ENCODE measurements at places on chromosomes 6 and 20.

DNA sequence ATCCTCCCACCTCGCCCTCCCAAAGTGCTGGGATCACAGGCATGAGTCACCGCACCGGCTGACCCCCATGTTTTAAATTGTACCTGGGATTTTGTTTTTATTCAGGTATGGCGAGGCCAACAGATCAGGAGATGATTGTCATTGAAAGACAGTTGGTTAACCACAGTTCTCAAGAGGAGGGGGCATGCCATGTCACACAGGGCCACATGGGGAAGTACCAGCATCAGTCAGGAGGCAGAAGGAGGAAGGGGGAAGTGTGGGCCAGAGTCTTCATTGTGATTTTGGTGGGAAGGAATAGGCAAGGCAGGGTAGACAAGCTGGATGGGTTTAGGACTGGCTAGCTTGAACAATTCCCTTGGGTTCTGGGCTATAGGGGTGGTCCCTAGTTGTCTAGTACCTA, 9.9 kb upstream of the MMP9 start:
- DNase-seq, result peak; percentile 57

GRCh38 chr6:16635810-16636602, 125.3 kb downstream of the ATXN1 start:
- DNase-seq, result no peak

DNA sequence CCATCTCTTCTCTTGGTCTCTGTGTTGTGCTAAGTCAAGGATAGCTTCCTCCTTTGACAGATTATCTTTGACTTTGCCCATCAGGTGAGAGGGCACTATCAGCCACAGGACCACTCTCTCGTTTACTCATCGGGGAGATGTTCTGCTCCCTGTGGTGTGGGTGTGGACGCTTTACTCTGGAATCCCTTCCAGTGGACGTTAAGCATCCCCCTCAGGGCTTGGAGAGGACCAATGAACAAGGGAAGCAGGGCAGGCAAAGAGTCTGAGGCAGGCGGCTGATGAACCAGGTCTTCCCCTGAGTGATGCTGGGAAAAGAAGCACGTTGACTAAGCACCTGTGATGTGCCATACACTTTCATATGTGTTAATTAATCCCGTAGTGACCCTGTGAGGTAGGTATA, 21.0 kb upstream of the RNF24 start:
- DNase-seq, result no peak

- DNase-seq, result no peak
These were observed 937 bp downstream of the ZNF318 start for GRCh38 chr6:43368259-43369160.

GRCh38 chr20:57767441-57767840, 57.6 kb upstream of the PMEPA1 start:
- DNase-seq, result no peak

All from CD4-positive, alpha-beta T cell treated with Interleukin-1 beta for 1 hour (primary cell).